ENCODE measurements at places on chromosomes 12 and 14.

GRCh38 chr12:103571286-103571685, 15.8 kb upstream of the STAB2 start:
- peak; percentile 18 for DNase-seq

DNA sequence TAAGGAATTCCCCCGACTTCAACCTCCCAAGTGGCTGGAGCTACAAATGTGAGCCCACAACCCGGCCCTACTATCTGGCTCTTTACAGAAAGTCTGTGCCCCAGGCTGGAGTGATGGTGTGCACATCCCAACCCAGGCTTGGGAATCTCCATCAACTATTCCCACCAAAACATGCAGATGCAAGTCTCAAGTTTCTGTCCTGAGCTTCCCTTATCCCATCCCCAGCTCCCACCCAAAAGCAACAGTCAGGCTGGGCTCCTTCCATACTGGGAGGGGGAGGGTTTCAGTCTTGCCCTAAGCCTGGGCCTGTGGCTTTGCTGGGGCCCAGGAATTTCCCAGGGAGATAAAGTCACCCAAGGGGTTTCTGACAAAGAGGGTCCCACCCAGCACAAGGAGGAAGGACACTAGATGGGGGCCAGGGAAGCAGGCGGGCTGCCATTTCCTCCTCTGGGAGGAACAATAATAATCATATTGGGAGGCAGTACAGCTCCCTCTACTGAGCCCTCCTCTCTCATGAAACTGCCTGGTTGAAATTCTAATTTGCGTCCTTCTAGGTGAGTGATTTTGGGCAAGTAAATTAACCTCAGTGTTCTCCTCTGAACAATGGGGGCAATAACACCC, 8.0 kb downstream of the SLC8B1 start:
- no peak for DNase-seq

DNA sequence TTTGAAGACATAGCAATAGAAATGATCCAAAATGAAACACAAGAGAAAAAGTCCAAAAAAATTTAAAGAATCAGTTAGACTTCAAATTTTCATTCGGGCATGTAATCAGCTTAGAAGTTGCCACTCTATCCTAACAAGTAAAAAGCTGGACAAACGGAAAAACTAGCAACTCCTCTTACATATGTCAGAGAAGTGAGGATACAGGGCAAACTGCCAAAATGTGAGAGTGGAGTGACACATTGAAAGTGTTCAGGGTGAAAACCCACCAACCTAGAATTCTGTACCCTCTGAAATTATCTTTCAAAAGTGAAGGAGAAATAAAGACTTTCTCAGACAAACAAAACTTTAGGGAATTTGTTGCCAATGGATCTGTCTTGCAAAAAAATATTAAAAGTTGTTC, 42.0 kb upstream of the CHPT1 start:
- DNase-seq, result no peak

- DNase-seq, result no peak
These were observed 32.0 kb downstream of the EAPP start for GRCh38 chr14:34507459-34507858.

DNA sequence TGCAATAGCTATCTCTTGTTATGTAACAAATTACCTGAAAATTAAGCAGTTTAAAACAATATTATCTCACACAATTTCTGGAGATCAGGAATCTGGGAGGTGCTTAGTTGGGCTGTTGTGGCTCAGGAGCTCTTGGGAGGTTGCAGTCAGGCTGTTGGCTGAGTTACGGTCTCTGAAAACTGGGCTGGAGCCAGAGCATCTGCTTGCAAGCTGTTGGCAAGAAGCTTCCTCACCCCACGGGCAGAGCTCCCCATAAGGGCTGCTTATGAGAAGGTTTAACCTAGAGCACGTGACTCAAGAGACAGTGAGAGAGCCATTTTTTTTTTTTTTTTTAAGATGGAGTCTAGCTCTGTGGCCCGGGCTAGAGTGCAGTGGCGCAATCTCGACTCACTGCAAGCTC, 346.8 kb downstream of the ATP23 start:
- peak; percentile 58 for DNase-seq

- no peak for DNase-seq
These were observed 103.5 kb downstream of the WSCD2 start for GRCh38 chr12:108232565-108232964.

DNA sequence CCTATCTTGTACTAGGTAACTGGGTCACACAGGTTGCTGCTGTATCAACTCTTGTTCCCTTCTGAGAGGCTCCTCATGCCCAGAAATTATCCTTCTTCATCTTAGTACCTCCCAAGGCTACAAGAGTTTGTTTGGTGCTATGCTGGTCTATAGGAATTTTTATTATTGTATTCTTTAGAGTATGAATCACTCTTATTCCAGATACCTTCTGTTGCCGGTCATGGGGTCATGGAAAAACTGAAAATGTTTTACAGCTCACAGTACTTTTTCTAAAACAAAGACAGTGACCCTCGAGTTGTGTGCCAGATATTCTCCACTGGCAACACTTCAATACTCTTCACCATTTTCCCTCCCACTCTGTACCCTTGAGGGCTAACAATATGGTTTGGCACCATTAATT, 1598.0 kb upstream of the TMEM132C start:
- DNase-seq, result peak; percentile 6

- DNase-seq, result no peak
These were observed 96.5 kb downstream of the BCAT1 start for GRCh38 chr12:24852420-24852819.

- no peak for DNase-seq
These were observed 239.8 kb downstream of the CACNA1C start for GRCh38 chr12:2292560-2292959.

DNA sequence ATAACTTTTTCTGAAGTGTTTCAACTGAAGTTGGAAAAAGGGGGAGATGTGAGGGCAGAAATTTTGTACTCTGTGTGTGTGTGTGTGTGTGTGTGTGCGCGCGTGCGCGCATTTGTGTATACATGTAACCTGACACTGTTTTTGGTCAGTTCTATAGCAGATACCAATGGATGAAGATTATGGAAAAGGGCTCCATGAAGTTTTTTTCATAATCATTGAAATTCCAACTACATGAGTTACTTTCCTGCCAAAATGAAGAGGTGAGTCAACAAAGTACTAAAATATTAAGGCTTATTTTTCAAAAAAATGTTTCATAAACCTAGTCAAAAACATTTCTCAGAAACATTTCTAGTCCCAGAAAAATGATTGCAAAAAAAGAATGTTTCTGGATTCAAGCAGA, 25.7 kb upstream of the CERS5 start:
- DNase-seq, result no peak

GRCh38 chr12:3225796-3226180, 148.6 kb downstream of the TSPAN9 start:
- DNase-seq, result no peak

GRCh38 chr12:57837864-57838562, 8.5 kb downstream of the CTDSP2 start:
- DNase-seq, result peak; percentile 93

DNA sequence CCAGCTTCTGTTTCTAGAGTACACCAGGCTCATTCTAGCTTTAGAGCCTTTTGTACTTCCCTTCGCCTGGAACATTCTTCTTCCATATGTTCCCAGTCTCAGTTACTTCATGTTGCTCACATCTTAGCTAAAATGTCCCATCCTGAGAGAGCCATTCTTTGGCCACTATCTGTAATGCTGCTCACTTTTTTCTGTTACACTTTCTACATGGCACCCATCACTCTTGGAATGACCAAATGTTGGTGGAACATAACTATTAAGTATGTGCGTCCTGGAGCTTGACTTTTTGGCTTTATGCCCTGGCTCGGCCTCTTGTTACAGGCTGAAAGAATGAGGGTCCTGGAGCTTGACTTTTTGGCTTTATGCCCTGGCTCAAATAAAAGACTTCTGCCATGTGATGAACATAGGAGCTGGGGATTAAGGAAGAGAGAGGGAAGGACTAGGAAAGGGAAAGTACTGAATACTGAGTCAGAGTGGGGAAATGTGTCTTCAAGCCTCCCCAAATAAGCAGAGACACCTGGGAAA, 442.9 kb upstream of the ATP2B1 start:
- no peak for DNase-seq

Data from foreskin fibroblast (primary cell).